ENCODE measurements at places on chromosomes 12 and 14.

- DNase-seq: no peak
These were observed 7.7 kb upstream of the TRAFD1 start for GRCh38 chr12:112117685-112118084.

GRCh38 chr14:93343266-93343665 lies 3.7 kb upstream of the COX8C start:
- DNase-seq: no peak

DNA sequence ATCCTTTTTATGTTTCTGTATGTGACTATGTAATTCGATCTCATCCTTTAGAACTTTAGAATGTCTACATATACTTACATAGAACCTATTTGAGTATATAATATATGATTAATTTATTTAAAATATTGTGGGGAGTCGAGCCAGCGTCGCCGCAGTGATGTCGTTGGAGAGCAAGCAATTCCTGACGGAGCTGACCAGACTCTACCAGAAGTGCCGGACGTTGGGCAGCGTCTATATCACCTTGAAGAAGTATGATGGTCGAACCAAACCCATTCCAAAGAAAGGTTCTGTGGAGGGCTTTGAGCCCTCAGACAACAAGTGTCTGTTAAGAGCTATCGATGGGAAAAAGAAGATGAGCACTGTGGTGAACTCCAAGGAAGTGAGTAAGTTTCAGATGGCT lies 6.4 kb upstream of the CD27 start:
- no peak for DNase-seq

GRCh38 chr12:46892034-46892705 lies 66.4 kb upstream of the SLC38A4 start:
- DNase-seq: no peak

GRCh38 chr14:78752518-78753188 lies 582.5 kb downstream of the NRXN3 start:
- no peak for DNase-seq

DNA sequence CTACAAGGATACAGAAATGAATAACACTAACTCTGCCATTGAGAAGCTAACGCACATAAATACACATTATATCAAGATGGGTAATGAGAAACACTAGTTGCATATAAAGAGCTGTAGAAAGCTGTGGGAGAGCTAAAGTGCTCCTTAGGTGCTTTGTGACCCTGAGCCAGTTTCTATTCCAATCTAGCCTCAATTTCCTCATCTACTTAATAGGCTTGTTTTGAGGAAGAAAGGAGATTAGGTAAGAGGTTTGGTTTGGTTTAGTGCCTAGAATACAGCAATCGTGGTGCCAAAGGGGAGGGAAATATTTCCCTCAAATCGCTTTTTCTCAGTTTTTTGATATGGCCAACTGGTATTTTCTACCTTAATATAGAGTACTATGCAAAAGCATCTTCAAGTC lies 994 bp downstream of the SRP54 start:
- no peak for DNase-seq

DNA sequence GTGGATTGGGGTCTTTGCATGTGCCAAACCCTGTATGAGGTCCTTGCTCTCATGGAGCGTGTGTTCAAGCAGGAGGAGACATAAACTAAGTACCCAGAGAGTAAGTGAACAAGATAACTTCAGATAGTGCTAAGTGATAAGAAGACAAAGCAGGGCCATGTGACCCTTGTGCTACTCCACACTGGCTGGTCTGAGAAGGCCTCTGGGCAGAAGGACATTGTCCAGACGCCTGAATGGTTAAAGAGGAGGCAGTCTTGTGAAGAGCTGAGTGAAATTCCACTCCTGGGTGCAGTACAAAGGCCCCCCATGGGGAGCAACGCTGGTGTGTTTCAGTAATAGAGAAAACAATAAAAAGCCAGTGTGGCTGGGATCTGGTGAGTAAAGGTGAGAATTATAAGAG lies 93.3 kb upstream of the RIC8B start:
- no peak for DNase-seq

DNA sequence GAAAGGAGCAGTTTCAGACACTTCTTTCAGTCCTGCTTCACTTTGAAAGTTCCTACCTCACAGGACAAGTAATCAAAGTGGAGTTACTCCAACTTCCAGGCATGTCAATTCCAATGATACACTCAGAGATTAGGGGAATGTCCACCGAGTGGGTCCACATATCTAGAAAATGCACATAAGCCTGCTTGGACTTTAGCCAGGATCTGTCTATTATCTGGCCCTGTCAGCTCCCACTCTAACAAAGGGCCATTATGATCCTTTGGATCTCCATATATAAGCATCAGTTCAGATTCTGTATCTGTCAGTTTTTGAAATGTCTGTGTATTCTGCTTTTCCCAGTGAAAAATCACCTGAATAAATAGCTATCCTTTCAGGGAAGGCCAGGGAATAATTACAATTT lies 112.9 kb upstream of the ATXN7L3B start:
- no peak for DNase-seq

DNA sequence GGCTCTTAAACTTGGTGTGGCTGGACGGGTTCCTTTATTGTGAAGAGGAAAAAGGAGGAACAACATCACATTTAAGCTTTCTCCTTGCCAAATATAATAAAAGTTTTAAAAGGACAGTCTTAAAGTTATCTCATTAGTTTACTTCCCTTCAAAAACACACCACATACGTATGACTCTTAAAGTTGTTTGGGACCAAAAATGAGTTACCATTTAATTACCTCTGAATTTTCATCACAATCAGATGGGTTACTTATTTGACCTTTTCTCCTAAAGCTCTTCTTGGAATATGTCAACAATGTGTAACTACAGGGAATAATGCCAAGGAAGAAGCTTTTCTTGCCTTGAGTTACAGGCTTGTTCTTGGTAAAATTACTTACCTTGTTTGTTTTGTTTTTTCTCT lies 16.4 kb downstream of the RAB21 start:
- DNase-seq: no peak
